Adrenal gland (tissue), 19 donors: ENCODE measurements at places on chromosomes 6 and 20. TPM values are rescaled to one million over a fixed set of nuclear protein-coding genes. Genes with fewer than 3 reads are reported as not detected.
A peak's percentile ranks its signal among the peaks of the same experiment; 100 is the strongest.

GRM1 gene
- not detected for total RNA-seq

GRCh38 chr6:83594941-83595340 lies 82.6 kb downstream of the PRSS35 start:
- no peaks in the 10 kb centered on the region for H3K27me3 ChIP-seq
- H3K4me1 ChIP-seq: no peaks in the 10 kb centered on the region
- no peak overlapping the region for H3K27ac ChIP-seq
- no peak overlapping the region for H3K4me3 ChIP-seq
- H3K36me3 ChIP-seq: no peaks in the 10 kb centered on the region
- DNase-seq: no peak

- no peaks in the 10 kb centered on the region for H3K27me3 ChIP-seq
- no peak overlapping the region for H3K27ac ChIP-seq
- H3K4me3 ChIP-seq: no peak overlapping the region
- H3K4me1 ChIP-seq: no peaks in the 10 kb centered on the region
Observed at GRCh38 chr6:128099571-128100197, 198.8 kb upstream of the THEMIS start.

- H3K4me3 ChIP-seq: no peak overlapping the region
- H3K27ac ChIP-seq: peak overlapping the region; percentile 45
- H3K4me1 ChIP-seq: peaks cover 31% of the 10 kb centered on the region
- no peaks in the 10 kb centered on the region for H3K27me3 ChIP-seq
- peak; percentile 81 for DNase-seq
- H3K36me3 ChIP-seq: no peaks in the 10 kb centered on the region
Observed at GRCh38 chr6:125169058-125169457, 15.5 kb downstream of the TPD52L1 start.

- H3K27ac ChIP-seq: no peak overlapping the region
- no peak for DNase-seq
- H3K4me3 ChIP-seq: no peak overlapping the region
- peaks cover 10% of the 10 kb centered on the region for H3K4me1 ChIP-seq
Observed at GRCh38 chr20:43974695-43975094, 60.0 kb downstream of the TOX2 start.

AIG1 gene
- total RNA-seq: 54.6 TPM

CST1 gene
- total RNA-seq: not detected

DNA sequence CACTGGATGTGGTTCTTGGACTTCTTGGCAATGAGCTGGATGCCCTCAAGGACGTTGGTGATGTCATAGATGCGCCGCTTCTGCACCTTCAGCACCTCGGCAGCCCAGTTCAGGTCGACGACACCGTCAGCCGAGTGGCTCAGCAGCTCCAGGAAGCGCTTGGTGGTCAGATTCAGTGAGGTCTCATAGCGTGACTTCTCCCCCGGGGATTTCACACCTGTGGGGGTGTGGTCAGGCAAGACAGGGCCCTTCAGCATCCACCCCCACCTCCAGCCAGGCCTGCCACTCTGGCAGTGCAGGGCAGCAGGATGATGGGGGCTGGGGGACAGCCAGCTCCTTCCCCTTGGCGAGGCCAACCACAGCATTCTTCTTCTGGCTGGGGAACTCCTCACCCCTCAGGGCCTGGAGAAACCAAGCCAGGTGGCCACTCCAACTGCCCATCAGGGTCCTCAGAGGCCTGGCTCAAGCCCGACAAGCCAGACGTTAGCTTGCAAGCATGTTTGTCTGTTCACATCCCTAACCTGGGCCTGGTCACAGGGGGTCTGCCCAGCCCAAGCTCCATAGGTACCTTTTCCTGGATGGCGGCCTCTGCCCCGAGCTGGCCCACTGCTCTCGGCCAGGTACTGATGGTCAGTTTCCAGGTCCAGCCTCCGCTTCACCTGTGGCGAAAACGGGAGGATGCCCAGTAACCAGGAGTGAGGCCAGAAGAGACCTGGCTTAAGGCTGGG lies 5.7 kb upstream of the NECAB3 start:
- H3K36me3 ChIP-seq: no peaks in the 10 kb centered on the region
- H3K27ac ChIP-seq: no peak overlapping the region
- H3K27me3 ChIP-seq: no peaks in the 10 kb centered on the region
- no peak overlapping the region for H3K4me3 ChIP-seq

GRCh38 chr6:52423971-52424381 lies 3.8 kb downstream of the EFHC1 start:
- DNase-seq: no peak
- H3K27ac ChIP-seq: no peak overlapping the region
- no peaks in the 10 kb centered on the region for H3K36me3 ChIP-seq
- no peak overlapping the region for H3K4me3 ChIP-seq
- no peaks in the 10 kb centered on the region for H3K27me3 ChIP-seq

DNA sequence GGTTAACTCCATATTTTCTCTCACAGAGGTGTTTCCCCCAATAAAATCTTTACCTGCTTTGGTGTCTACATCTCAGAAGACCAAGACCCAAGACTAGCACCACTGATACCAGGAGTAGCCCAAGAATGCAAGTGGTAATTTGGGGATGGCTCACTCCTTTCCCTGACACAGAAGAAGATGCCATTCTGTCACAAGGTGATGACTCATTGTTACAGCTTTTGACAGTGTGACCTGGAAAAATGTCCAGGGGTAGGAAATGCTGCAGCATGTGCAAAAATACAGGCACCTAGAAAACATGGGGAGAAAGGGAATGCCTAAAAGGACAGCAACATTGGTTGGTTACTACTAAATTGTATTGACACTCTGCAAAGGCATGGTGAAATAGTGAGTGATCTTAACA lies 254.0 kb upstream of the GJE1 start:
- no peak overlapping the region for H3K27ac ChIP-seq
- no peaks in the 10 kb centered on the region for H3K4me1 ChIP-seq
- no peaks in the 10 kb centered on the region for H3K27me3 ChIP-seq
- DNase-seq: no peak
- no peak overlapping the region for H3K4me3 ChIP-seq
- H3K36me3 ChIP-seq: no peaks in the 10 kb centered on the region

GRCh38 chr6:28673787-28674671 lies 148.3 kb downstream of the GPX5 start:
- no peak overlapping the region for H3K27ac ChIP-seq
- peak; percentile 56 for DNase-seq
- no peak overlapping the region for H3K4me3 ChIP-seq

GRCh38 chr20:45592574-45593189 lies 13.6 kb upstream of the WFDC8 start:
- H3K4me1 ChIP-seq: no peaks in the 10 kb centered on the region
- H3K27me3 ChIP-seq: peaks cover 15% of the 10 kb centered on the region
- H3K36me3 ChIP-seq: no peaks in the 10 kb centered on the region
- no peak overlapping the region for H3K4me3 ChIP-seq

- no peak overlapping the region for H3K27ac ChIP-seq
- no peaks in the 10 kb centered on the region for H3K4me1 ChIP-seq
- no peak for DNase-seq
- H3K4me3 ChIP-seq: no peak overlapping the region
- H3K27me3 ChIP-seq: no peaks in the 10 kb centered on the region
- H3K36me3 ChIP-seq: no peaks in the 10 kb centered on the region
Observed at GRCh38 chr6:114739656-114740055, 396.8 kb upstream of the HS3ST5 start.

GRCh38 chr6:138862456-138862855 lies 66.6 kb downstream of the ECT2L start:
- no peak overlapping the region for H3K27ac ChIP-seq
- H3K27me3 ChIP-seq: no peaks in the 10 kb centered on the region
- H3K4me3 ChIP-seq: no peak overlapping the region
- no peak for DNase-seq
- H3K36me3 ChIP-seq: no peaks in the 10 kb centered on the region

GRCh38 chr6:90186026-90186425 lies 110.6 kb downstream of the BACH2 start:
- no peaks in the 10 kb centered on the region for H3K4me1 ChIP-seq
- no peaks in the 10 kb centered on the region for H3K36me3 ChIP-seq
- H3K4me3 ChIP-seq: no peak overlapping the region
- no peak for DNase-seq
- no peak overlapping the region for H3K27ac ChIP-seq
- H3K27me3 ChIP-seq: no peaks in the 10 kb centered on the region

SALL4 gene
- 0.28 TPM for total RNA-seq

DNA sequence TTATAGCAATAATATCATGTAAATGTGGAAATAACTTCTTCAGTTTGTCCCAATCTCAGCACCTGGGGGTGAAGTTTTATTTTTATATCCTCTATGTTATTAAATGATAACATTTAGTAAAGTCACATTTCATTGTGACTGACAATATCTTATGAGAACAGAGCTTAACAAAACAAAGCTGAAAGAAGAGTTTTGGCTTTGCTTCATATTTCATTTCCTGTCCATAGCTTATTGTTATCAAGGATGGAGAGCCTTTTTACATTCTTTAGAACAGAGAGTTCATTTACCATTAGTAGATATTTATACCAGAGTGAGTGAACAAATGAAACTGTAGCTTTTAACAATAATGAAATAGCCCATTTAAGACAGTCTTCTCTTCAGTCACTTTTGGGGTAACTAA lies 231.9 kb upstream of the SGK1 start:
- no peaks in the 10 kb centered on the region for H3K36me3 ChIP-seq
- no peaks in the 10 kb centered on the region for H3K4me1 ChIP-seq
- no peak for DNase-seq
- H3K4me3 ChIP-seq: no peak overlapping the region
- no peaks in the 10 kb centered on the region for H3K27me3 ChIP-seq

PGBD1 gene
- 2.8 TPM for total RNA-seq

ADGRF1 gene
- not detected for total RNA-seq

DNA sequence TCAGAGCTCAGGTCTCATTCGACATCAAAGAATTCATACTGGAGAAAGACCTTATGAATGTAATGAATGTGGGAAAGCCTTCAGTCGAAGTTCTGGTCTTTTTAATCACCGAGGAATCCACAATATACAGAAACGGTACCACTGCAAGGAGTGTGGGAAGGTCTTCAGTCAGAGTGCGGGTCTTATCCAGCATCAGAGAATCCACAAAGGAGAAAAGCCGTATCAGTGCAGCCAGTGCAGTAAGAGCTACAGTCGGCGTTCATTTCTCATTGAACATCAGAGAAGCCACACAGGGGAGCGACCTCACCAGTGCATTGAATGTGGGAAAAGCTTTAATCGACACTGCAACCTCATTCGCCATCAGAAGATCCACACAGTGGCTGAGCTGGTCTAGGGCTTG lies 7.7 kb downstream of the ZSCAN9 start:
- no peak overlapping the region for H3K4me3 ChIP-seq
- no peaks in the 10 kb centered on the region for H3K27me3 ChIP-seq
- DNase-seq: no peak
- no peaks in the 10 kb centered on the region for H3K4me1 ChIP-seq
- no peaks in the 10 kb centered on the region for H3K36me3 ChIP-seq

- no peaks in the 10 kb centered on the region for H3K27me3 ChIP-seq
- no peak overlapping the region for H3K27ac ChIP-seq
- H3K4me1 ChIP-seq: no peaks in the 10 kb centered on the region
- no peak overlapping the region for H3K4me3 ChIP-seq
- H3K36me3 ChIP-seq: no peaks in the 10 kb centered on the region
Observed at GRCh38 chr6:77074037-77074713, 389.1 kb downstream of the HTR1B start.

GHRH gene
- not detected for total RNA-seq

TNF gene
- total RNA-seq: 1.8 TPM

CLDN20 gene
- total RNA-seq: not detected
